Iris pigment epithelial cell (primary cell): ENCODE measurements at places on chromosomes 3 and 15.

DNA sequence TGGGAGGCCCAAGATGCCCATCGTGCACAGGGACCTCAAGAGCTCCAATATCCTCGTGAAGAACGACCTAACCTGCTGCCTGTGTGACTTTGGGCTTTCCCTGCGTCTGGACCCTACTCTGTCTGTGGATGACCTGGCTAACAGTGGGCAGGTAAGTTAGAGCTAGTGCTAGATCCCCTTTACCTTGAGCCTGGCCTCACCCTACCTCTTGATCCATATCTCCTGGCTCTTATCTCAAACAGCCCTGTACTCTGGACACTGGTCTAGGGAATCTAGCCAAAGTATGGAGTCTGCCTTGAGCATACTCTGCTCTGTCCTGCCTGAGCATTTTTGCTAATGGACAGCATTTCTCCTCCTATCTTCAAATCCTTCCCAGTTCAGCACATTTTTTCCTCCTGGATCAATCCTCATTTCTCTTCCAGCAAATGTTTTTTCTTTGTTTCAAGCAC lies 65.9 kb downstream of the TGFBR2 start:
- DNase-seq, result no peak

- no peak for DNase-seq
Observed at GRCh38 chr3:168820810-168821415, 725.2 kb upstream of the GOLIM4 start.

GRCh38 chr3:59436164-59436958 lies 386.5 kb upstream of the CFAP20DC start:
- DNase-seq, result no peak

DNA sequence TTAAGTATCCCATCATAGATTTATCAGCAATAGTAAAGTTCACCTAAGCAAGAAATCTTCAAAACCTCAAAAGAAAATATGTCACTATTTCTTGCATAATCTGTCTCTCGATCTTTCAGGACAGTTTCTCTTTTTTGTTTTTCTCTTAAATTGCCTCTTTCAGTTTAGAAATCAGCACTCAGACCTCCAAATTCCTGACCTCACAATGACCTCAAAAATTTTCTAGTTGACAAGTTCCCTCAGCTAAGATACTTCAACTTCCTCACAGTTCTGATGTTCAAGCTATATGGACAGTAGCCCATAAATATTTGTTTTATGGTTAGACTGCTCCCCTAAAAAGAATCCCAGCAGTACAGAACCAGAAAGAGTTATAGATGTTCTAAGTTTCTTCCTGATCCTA lies 24.1 kb downstream of the SLC24A5 start:
- peak; percentile 78 for DNase-seq

- DNase-seq, result peak; percentile 57
Observed at GRCh38 chr3:121883507-121883906, 10.7 kb upstream of the SLC15A2 start.

DNA sequence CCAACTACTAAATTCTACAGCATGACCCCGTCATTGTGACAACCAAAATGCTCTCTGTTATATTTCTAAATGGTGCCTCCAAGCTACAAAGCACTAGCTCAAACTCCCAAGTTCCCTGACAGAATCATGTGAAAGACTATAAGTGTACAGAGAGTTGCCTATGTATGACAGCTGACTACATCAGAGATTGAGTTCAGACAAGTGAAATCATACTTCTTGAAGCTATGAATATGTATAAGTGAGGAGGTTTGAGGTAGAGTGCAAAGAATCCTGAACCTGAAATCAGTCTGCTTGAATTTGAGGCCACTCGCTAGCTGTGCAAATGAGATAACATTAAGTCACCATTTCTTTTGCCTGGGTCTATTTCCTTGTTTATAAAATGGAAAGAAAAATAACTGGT lies 63.9 kb upstream of the TP63 start:
- no peak for DNase-seq

DNA sequence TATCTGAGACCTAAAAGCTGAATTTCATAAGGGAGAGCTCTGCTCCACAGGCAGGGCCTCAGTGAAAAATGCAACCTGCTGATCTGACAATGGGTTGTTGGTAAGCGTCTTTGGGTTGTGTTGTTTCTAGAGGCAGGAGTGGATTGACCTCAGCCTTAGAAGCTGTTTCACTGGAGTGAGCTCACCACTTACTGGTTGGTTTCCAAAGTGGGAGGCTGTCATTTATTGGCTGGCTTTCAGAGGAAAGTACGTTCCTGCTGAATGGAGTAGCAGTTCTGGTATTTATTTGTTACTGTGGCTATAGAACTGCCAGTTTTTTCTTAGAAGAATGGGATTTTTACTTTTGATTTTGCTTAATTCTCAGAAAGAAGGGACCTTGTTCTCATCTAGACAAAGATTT lies 29.3 kb upstream of the COL6A5 start:
- DNase-seq, result peak; percentile 13

- DNase-seq, result no peak
Observed at GRCh38 chr15:29900237-29901189, 78.2 kb upstream of the TJP1 start.

DNA sequence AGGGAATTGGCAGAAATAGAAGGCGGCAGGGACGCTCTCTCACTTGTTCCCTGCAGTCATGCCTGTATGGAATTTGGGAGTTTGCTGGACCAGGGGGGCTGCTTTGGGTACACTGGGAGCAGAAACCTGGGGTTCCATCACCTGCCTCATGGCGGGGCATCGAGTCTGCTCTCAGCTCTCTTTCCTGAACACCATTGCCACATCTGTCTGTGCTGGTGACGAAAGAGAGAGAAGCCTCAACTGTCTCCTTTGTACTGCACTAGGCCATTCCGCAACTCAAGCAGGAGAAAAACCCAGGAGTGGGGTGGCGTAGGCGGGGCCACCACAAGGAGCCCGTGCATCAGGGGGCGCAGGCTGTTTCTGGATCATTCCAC lies 14.0 kb downstream of the TMEM158 start:
- no peak for DNase-seq

- peak; percentile 12 for DNase-seq
Observed at GRCh38 chr3:128698211-128699047, 27.6 kb upstream of the RAB7A start.

- no peak for DNase-seq
Observed at GRCh38 chr3:120049072-120049471, 45.2 kb downstream of the GSK3B start.

DNA sequence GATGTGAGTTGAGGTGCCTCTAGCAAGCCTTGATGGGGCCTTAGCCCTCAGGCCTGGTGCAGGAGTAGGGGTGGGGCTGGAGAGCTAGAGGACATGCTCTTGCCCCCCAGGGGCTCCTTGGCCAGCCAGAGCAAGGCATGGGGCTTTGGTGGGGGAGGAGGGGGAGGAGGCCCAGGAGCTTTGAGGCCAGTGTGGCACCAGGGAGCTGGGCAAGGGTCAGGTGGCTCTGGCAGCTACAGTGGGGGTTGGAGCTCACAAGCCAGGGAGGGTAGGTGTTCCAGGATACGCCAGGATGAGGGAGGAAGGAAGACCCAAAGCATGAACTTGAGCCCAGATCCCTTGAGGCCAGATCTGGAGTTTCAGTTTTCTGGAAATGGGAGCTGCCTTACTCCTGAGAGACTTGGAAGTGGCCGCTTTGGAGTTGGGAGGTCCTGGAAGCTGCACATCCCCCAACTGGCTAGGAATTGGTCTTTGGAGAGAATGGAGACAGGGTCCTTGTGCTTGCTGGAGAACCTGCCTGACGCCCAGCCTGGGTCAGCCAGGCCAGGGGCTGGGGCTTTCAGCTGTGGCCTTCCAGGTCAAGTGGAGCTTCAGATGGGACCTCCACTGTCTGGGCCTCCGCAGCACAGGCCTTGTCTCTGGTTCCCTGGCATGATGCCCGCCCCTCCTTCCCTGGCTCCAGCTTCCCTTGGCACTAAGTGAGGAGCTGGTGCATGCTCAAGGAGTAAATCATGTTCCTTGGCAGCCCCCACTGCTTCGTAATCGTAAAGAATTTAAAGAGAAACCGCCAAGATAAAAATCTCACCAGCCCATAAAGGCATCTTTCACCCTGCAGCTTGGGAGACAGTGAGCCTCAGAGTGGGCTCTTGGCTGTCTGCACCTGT lies 8.7 kb downstream of the SEMA3F start:
- DNase-seq, result peak; percentile 77

GRCh38 chr15:90264671-90265070 lies 801 bp upstream of the NGRN start:
- DNase-seq, result no peak

DNA sequence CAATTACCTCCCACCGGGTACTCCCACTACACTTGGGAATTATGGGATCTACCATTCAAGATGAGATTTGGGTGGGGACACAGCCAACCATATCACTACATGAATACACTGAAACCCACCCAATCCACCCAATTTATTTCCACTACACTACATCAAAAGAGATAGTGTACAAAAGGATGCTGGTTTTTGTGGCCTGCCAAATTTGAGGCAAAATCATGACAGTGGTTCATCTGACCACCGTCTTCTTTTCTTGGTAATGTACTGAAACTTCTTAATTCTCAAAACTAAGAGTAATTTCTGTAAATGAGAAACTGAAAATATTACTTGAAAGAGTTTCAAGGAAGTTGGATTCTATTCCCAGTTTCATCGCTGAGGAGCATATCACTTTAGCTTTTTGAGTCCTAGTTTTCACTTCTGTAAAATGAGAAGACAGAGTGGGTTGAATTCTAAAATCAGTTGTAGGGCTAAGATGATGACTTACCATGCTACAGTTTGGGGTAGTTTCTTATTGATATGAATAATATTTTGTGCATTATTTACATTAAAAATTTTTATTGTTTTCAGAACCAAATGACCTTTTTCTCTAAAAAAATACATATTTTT lies 360.4 kb upstream of the CNTN6 start:
- DNase-seq, result no peak

DNA sequence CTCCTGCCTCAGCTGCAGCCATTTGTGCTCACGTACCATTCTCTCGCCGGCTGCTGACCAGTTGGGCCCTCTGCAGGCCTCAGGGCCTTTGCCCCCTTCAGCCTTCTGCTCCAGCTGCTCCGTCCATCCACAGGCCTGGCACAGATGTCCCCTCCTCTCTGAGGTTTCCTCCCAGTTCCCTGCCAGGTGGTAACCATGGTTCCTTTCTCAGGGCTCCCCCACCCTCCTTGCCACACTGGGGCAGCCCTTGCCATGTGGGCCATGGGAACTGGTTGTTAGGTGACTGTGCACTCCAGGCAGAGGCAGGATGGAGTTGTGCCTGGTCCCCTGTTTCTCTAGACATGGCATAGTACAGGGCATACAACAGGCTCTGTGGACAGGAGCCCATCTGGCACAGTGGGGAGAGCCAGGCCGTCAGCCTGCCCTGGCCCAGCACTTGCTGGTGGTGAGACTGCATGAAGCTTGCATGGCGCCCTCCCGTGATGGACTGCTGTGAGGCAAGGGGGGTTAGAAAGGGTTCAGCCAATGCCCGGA lies 148.9 kb downstream of the DNAJB8 start:
- DNase-seq, result no peak

DNA sequence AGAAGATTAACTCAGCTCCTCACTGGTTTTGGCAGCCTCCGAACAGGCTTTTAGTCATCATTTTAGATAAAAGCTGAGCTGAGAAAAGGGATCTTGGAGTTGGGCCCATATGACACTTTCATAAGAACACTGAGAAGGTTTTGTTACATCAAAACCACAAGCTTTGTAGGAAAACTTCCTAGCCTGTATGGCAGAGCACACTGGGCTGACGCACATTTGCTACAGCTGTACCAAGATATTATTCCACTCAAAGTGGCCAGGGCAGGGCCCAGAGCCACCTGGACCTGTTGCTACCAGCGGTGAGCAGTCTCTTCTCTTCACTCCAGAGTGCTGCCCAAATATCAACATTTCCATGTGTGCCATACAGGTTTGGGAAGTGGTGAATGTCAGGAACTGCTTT lies 160.5 kb upstream of the CCDC54 start:
- DNase-seq, result peak; percentile 99

- DNase-seq, result peak; percentile 97
Observed at GRCh38 chr3:177731644-177732268, 534.5 kb upstream of the TBL1XR1 start.

DNA sequence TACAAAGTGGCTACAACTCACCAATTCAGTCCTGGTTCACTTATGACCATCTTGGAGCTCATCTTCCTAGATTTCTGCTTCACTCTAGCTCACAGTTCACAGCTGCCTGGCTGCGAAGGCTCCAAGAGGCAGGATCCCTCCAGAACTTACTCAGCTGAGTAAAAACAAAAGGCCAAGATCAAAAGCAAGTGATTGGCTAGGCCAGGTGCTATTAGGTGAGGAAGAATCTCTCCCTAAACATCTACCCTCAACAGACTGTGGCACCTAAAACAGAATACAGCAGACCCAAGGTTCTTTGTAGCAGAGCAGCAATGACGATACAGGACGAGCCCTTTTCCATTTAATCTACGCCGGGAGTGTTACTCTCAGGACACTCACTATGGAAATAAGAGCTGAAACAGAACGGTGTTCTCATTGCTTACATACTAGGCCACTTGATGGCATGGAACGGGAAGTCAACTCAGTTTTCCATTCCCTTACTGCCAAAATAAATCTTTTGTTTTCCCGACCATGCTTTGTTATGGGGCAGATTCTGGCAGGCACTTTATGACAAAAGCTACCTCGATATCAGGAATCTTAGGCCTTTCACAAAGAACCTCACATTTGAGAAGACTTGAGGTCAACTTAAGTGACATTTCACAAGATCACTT lies 901 bp downstream of the ICE2 start:
- DNase-seq, result peak; percentile 40

- DNase-seq, result no peak
Observed at GRCh38 chr15:92545996-92546395, 109.6 kb downstream of the FAM174B start.

DNA sequence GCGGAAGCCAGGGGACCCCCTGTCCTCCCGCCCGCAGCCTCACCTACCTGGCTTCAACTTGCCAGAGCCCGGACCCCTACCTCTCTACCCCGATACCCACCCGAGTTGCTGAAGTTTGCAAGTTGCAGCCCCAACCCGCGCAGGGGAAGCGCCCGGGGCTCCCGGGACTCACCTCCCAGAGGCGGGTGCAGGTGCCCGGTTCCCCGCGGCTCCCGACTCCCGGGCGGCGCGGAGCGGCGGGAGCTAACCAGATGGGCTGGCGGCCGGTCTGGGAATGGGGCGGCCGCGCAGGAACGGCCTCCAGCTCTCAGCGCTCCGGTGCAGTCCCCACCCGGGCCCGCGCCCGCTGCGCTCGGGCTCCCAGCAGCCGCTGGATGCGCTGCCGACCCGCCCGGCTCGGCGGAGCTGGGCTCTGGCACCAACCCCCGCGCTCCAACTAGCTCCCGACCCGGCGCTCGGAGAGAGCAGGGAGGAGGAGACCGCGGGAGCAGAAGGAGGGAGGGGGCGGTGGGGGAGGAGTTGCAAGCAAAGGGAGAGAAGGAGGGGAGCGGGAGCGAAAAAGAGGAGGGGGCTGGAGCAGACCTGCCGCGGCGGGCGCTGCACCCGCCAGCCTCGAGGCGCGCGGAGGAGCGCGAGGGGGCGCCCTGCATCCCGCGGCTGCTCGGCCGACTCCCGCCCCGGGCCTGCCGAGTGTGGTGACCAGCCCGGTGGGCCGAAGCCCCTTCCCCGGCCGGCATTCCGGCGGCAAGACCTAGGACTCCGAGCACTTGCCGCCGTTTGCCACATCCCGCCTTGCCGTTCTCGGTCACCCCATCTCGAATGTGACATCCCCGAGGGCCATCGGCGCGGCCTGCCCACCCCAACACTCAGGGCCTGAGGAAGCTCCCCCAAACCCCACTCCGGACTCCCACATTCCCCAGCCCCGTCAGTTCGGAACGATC lies at the start of gene SEMA5B:
TSS of gene SEMA5B (minus strand) at position 472 of the 941 bp plus-strand sequence. CDS start 66,500 bp downstream, outside the sequence.
- peak; percentile 23 for DNase-seq

- no peak for DNase-seq
Observed at GRCh38 chr15:91435113-91435512, 335.1 kb downstream of the SV2B start.

GRCh38 chr3:16363636-16364035 lies 98.6 kb downstream of the OXNAD1 start:
- no peak for DNase-seq

GRCh38 chr3:122920986-122921385 lies 106.6 kb downstream of the SEMA5B start:
- no peak for DNase-seq
